ENCODE measurements at places on chromosomes 4 and X.

DNA sequence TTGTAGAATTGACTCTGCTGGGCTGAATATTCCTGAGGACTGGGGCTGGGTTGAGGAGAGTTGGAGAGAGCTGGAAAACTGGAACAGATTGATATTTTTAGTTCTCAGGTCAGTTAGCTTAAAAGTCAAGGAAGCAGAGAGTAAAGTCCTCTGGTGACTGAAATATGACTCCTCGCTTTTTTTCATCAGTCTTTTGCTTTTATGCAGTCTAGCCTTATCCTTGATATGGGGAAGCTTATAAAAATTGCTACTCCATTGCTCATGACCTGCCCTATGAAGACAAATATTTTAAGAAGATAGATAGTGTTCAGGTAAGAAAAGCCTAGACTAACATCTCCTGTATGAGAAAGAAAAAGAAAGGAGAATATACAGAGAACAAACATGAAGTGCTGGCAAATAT is 152.7 kb downstream of the C4orf33 start:
- DNase-seq: no peak

DNA sequence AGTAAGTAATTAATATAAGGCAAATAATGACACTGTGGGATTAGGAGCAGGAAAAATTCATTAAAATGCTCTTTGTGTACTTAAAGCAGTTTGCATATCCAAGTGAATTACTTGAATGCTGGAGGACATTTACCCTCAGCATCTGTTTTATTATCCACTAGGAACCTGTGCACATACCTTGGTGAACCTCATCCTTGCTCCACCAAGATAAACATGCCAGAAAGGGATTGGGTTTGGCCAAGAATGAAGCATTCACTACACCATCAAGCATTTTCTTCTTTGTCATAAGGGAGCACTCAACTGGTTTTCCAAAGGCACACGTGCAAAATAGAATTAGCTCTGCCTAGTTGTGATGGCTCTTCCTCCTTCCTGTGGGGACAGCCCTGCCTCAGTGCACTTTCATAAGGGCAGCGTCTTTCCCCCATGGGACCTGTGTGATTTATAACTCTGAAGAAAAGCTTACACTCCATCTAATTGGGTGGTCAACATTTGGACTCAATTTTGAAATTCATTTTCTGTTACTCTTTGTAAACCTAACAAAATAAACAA is 291.7 kb downstream of the USP46 start:
- no peak for DNase-seq

GRCh38 chr4:28435314-28435713 is 1574.7 kb downstream of the STIM2 start:
- no peak for DNase-seq

GRCh38 chr4:108118505-108118904 is 50.2 kb downstream of the LEF1 start:
- DNase-seq: no peak

DNA sequence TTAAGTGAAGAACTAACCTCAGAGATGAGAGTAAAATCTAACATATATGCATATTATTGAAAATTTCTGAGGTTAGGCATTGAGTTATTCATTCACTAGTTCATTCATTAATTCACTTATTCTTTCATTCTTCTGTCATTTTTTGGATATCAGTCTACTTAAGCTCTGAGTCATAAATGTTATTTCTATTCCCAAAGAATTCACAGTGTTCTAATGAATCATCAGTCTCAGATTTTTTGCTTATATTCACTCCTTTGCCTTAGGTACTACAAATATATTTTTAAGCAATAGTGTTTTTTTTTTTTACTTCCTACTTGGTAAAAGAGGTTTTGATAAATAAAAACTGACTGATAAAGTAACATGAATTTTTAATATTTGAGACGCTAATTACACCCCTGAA is 95.2 kb upstream of the DKK2 start:
- no peak for DNase-seq
